Esophagus mucosa (tissue), 1 donor: ENCODE measurements at places on chromosomes 5 and 9. TPM values are rescaled to one million over a fixed set of nuclear protein-coding genes. Genes with fewer than 3 reads are reported as not detected.

GRCh38 chr9:101592788-101593187 lies 2.0 kb downstream of the PPP3R2 start:
- no peak for ATAC-seq

DNA sequence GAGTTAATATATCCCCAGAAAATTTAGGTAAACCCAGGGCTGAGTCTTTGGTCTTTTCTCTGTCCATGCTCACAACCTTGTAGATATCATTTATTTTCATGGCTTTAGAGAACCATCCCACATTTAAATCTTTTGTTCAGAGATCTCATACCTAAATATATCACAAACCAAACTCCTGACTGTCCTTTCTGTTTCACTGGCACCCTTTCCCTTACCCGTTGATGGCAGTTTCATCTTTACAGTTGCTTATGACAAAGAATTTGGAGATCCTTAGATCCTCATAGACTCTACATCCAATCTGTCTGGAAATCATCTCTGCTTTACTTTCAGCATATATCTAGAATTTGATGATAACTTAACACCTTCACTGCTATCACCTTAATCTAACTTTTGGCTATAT lies 19.2 kb downstream of the RNF180 start:
- ATAC-seq = no peak

DNA sequence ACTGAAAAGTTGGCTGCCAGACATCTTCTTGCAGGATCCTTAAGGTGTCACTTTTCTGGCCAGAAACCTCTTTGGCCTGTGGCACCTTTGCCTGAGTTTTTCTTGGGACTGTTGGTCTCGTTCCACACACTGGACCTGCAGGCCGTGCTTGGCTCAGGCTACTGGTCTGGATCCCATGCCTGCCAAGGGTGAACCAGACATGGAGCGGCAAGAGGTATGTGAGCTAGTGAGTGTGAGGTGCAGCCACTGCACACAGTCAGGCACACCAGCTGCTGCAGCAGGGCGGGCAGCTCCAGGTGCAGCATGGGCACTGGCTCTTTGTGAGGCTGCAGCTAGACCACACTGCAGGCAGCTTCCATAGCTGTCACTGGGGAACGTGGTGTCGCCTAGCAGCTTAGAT lies 47.9 kb downstream of the NDUFAF2 start:
- no peak for ATAC-seq

- ATAC-seq = peak; percentile 56
Measured at GRCh38 chr5:160312134-160312959, at the start of gene CCNJL. CCNJL (minus strand) TSS chr5:160312564; CDS start chr5:160311923, 641 bp downstream.

DNA sequence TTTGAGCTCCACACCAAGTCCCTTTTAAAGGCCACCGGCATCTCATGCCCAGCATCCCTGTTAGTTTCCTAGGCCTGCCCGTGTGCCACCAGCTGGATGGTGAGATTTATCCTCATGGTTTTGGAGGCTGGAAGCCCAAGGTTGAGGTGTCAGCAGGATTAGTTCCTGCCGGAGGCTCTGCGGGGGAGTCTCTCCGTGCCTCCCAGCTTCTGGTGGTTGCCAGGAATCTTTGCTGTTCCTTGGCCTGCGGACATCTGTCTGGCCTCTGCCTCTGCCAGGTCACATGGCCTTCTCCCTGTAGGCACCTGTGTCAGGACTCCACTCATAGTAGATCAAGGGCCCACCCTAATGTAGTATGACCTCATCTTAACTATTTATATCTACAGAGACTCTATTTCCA lies 45.4 kb downstream of the JADE2 start:
- no peak for ATAC-seq

GRCh38 chr5:1651250-1651649 lies 127.5 kb upstream of the LPCAT1 start:
- ATAC-seq = no peak

DNA sequence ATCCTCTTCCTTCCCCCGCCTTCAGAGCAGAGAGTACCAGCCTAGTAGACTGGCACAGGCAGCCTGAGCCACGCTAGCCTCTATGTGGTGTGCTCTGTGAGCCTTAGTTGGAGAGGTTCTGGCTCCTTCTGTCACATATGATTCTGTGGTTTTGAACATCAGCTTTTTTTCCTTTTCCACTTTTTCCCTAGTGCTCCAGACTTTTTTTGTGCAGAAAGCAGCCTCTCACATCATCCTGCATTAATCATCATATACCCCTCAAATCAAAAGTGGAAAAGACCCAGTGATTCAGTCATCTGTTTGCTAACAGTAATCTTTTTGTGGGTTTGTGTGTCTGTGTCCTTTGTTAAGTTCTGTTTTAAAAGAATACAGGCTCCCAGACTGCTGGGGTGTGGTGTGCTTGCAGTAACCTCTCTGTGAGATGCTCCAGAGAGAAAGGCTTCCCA lies 663.9 kb upstream of the RGMB start:
- ATAC-seq = no peak

DNA sequence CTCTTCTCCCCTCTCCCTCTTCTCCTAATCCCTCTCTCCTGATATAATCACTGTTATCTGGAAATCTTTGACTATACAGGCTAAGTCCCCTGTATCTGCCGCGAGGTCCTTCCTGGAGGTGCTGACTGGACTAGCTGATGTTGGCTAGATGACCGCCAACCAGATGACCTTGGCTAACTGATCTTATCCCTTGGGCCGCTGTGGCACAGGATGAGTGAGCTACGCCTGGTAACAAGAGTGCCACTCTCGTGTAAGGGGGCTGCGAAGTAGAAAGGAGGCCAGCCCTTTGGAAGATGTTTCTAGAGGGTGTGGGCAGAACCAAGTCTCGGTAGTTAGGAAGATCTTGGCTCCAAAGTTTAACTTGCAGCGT lies 345 bp upstream of the PRRC1 start:
- no peak for ATAC-seq

Gene NUP155
- 21.1 TPM for total RNA-seq

Gene PARP8
- total RNA-seq = 10.3 TPM
